ENCODE measurements at places on chromosomes 13 and 19.

- no peak for DNase-seq
These were observed 26.6 kb upstream of the ZMYM5 start for GRCh38 chr13:19890030-19890429.

DNA sequence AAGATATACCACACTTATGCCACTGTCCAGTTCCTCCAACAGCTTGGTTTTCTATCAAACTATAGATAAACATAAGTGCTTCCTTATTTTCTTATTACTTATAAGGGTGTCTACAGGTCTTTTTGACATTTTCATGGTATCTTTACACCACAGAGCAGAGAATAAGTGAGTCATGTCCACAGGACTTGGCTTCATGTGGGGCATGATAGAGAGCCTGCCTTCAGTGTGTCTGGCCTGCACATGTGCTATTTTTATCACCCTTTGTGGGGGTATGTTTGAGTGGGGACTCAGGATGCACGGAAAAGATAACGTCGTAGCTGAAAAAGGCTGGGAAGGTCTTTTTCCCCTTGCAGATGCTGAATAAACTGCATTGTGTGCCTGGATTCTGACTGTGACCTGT lies 8.1 kb upstream of the STOML3 start:
- no peak for DNase-seq

- no peak for DNase-seq
These were observed 121.8 kb downstream of the CRYL1 start for GRCh38 chr13:20403826-20404225.

DNA sequence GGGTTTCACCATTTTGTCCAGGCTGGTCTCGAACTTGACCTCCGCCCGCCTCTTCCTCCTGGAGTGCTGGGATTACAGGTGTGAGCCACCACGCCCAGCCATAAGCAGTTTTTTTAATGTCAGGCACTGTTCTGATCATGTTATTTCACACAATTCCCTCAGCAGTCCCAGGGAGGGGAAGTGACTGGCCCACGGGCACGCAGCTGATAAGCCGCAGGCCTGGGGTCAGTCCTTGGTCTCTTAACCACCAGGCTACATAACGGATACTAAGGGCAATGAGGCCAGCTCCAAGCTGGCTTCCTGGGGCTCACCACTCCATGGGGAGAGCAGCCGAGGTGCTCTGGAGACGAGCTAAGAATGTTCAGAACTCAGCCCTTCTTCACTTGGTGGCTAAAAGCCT lies 13.5 kb downstream of the BRSK1 start:
- no peak for DNase-seq

DNA sequence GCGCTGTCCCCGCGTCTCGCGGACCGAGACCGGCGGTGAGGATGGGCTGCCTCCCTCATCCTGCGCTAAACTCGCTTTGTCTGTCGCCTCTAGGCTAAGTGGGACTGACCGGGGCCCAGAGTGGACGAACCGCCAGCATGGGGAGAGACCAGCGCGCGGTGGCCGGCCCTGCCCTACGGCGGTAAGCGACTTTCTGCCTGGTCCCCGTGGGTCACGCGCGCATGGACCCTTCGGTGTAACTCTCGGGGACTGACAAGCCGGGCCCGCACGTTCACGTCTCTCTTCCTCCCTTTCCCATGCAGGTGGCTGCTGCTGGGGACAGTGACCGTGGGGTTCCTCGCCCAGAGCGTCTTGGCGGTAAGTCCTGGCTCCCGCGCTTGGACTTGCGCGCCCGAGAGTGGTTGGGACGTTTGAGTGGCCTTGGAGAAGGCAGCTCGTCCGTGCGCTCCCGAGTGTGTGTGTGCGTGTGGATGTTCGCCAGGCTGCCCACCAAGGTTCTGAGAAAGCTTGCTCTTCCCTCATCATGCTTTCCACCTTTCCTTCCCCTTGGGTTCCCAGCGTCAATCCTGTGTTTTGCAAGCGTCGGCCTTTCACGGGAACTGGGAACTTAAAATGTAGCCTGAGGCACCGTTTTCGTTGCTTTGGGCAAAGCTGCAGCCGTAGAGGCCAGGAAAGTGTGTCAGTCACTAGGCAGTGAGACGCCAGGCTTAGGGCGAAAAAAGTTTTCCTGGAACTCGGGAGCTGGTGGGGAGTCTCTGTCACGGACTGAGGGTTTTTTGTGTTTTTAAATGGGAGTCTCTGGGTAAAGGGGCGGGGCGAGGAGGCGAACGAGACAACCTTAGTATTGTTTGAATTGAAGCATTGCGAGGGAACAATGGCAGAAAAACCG lies 927 bp downstream of the COL4A2 start:
- no peak for DNase-seq
